ENCODE measurements at places on chromosomes 4 and X.

DNA sequence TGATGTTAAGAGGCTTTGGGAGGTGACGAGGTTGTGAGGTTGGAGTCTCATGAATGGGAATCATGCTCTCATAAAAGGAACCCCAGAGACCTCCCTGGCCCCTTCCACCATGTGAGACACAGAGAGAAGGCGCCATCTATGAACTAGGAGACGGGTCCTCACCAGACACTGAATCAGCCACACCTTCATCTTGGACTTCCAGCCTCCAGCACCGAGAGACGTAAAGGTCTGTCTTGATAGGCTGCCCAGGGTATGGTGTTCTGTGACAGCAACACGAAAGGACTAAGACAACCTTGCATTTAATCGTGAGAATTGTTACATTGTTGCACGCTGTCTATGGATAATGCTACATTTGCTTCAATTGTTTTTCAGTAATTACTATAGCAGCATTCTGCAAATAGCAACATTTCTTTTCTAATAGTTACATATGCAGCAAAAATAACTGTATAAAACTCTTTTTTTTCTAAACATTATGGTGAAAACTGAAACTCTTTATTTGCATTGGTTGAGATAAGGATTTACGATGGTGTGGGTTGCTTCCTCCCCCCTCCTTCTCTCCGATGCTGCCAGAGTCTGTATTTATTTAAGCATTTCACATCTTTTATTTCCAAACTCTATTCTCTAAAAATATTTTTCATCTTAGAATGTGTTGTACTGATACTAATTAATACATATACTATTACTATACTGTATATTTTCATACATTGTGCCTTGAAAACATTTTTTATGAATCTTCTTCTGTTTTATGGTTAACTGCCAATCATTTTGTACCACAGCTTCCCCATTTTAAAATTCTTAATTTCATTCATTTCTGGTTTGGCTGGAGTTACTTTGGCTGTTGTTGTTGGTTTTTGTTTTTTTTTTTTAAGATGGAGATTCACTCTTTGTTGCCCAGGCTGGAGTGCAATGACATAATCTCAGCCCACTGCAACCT lies 26.4 kb upstream of the AKAP17A start:
- DNase-seq, result no peak

GRCh38 chr4:56480691-56481090 lies 13.3 kb downstream of the SRP72 start:
- no peak for DNase-seq

DNA sequence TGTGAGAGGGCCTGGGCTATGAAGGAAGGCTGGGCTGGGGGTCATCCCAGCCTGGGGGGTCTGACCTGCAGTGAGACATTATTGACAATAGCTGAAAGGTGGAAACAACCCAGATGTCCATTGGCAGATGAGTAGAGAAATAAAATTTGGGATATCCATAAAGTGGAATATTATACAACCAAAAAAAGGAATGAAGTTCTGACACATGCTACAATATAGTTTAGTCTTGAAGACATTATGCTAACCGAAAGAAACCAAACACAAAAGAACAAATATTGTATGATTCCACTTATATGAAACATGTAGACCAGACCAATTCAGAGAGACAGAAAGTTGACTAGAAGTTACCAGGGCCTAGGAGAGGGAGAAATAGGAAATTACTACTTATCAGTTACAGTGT lies 44.7 kb downstream of the RTL5 start:
- no peak for DNase-seq

- no peak for DNase-seq
Measured at GRCh38 chrX:40318076-40318475, 220.3 kb upstream of the BCOR start.

- DNase-seq, result no peak
Measured at GRCh38 chrX:96689991-96690390, 5.3 kb downstream of the DIAPH2 start.

GRCh38 chr4:73661646-73662119 lies 41.4 kb upstream of the RASSF6 start:
- no peak for DNase-seq

DNA sequence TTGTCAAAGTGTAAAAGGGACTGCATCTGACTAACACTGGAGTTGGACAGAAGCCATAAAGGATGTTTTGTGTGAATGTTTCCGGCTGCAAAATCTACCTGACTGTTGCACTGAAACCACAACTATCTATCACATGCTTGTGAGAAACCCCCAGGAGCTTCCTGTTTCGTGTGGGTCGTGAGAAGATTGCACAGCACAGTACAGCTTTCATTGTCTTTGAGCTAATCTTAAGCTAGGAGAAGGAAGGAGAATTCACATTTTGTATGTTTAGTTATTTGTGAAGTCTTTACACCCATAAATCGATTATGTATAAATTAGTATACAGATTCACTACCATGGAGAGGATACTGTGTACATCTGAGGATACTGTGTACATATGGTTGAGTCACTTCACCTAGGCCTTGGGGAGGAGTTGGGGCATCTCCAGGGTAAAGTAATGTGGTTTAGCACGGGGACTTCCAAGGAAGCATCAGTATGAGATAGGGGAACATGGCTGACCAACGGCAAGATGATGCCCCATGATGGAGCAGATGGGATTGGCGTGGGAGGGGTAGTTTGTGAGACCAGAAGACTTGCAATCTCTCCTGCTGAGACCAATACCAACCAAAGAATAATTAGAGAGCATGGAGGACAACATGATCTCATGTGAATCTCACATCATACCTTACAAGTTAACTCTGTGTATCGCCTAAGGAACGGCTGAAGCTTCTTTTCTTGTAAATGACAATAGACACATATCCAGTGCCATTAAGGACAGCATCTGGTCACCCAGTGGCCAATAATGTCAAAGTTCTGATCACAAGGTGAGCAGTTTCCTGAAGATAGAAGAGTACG lies 43.1 kb upstream of the FAM9C start:
- DNase-seq, result no peak

GRCh38 chr4:103786014-103786413 lies 66.2 kb upstream of the TACR3 start:
- no peak for DNase-seq

DNA sequence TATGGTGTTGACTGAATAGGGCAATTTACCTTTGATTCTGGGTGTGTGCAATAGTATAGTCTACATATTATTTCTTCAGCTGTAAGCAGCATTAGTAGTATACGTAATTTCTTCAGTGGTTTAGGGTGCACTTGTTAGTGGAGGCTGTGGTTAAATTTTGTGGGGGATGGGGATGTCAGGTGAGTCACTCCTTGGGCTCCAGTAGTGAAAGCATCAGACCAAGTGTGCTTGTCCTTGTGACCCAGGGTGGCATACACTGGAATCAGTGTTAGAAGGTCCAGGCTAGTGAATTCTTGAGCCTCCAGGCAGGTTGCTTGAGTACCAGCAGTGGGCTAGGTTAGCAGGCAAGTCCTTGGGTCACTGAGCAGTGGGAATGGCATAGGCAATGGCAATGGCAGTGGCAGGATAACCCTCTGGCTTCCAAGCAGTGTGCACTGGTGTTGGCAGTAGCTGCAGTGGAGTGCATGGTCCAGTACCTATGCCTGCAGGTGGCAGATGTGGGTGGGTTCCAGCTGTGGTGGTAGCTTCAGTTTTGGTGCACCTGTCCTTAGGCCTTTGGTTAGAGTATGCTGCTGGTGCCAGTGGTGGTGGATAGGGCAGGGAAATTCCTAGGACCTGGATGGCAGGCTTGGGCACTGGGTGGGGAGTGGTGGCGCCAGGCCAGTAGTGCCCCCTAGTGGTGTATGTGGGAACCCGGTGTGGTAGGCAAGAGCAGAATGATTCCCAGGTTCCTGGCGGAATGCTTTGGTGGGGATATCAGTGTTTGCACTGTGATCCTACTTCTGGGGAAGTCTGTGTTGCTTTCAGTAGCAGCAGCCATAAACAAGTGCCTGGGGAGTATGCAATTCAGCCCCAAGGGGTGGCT lies 531.0 kb downstream of the SMARCA1 start:
- DNase-seq, result no peak

All from sciatic nerve (tissue), 2 donors.